ENCODE measurements at places on chromosomes 2 and 18.
A peak's percentile ranks its signal among the peaks of the same experiment; 100 is the strongest.

- no peak for DNase-seq
Measured at GRCh38 chr2:239954166-239955086, 70.7 kb downstream of the NDUFA10 start.

DNA sequence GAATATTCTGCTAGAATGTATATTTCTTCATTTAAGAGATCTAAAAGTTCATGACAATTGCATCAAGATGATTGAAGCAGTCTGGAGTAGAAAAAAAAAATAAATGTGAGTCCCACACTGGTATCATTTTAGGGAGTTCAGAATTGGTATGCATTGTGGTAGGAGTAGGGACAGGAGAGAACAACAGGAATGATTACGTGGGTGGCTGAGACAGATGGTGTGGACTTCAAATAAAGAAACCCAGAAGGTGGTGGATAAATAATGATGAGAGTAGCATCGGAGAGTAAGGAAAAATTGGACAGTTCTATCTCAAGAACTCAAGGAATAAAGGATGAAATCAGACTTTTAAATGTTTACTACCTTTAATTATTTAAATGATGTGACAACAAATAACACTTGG, 289.6 kb downstream of the GALNT13 start:
- DNase-seq, result no peak

DNA sequence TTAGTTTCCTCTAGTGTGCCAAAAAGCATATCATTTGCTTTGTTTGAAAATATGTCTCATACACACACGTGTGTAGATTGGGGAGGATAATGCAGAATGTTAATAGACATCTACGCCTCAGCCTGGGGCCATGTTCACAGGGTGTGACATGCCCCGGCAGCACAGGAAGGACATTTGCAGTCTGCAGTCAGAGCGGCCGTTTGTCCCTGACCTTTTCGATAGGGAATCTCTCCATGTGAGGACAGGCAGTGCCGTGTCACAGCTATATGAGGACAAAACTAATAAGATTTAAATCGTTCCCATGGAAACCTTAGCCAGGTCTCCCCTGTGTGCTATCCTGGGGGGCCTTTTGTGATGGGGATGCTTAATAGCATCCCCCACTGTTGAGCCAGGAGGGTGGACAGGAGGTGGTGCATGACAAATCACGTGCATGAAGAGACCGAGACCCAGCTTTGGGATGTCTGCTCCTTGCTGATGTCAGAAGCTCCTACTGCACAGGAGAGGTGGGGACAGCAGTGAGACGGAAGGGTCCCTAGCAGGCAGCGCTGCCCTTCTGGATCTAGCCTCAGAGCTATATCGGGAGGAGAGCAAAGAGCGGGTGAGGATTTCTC, 100.6 kb downstream of the RNF144A start:
- DNase-seq, result peak; percentile 50

DNA sequence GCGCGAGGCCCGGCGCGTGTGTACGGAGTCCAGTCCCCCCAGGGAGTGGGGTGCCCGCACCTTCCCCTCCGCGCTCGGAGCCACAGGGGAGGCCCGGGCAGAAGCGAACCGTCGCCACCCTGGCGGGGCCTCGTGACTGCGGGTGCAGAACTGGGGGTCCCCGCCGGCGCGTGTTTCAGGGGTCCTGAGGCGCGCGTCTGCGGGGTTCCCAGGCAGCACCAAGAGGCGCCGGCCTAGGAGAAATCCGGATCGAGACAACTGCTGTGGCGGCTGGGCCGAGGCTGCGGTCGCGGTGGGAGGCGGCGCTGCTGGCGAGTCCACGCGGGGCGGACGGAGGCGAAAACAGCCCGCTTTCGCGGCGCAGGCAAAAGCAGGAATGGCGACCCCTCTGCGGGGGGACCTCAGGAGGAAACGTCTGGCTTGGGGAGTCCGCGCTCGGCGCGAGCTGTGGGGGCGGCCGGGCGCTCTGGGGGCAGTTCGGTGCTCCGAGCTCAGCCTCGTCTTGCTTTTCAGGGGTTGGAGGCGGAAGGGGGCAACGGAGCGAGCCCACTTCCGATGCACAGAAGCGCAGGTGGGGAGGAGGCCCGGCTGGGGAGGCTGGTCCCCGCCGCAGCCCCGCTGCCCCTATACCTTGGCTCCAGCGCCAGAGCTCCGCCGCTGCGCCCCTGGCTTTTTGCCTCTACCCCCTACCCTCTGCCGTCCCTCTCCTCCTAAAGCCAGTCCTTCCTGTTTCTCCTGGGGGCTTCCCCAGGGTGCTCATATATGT, 81.5 kb upstream of the LDLRAD4 start:
- DNase-seq, result peak; percentile 41

- no peak for DNase-seq
Measured at GRCh38 chr18:4211111-4211837, 243.8 kb downstream of the DLGAP1 start.

DNA sequence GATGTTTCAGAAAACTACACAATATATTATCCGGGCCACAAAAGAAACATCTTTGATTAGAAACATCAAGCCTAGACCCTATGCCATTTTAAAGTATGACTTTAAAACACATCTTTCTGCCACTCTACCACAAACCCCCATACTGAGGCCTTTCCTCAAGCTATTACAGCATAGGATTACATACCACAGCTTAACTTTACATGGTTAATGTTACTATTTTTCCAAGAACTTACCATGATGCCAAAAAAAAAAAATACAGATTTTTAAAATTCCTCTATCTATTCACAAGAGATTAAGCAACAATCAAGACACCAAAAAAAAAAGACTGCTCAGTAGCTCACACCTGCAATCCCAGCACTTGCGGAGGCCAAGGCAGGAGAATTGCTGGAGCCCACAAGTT, 9.0 kb downstream of the NCKAP1 start:
- no peak for DNase-seq

All from brain (organoid and tissue), 16 donors.